ENCODE measurements at places on chromosomes 5 and 9.

GRCh38 chr5:56829137-56829908, 14.0 kb downstream of the MAP3K1 start:
- no peak for DNase-seq

DNA sequence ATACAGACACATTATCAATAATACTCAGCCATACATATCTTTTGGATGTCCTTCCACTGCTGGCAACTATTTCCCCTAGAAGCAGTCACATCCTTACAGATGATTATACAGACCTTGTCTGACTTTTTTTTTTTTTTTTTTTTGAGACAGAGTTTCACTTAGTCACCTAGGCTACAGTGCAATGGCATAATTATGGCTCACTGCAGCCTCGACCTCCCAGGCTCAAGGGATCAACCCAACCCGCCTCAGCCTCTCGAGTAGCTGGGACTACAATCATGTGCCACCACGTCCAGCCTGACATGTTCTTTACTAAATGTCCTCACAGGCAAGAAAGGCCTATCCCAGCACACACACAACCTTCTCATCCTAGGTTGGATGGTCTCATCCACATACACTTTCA, 24.0 kb downstream of the NR6A1 start:
- DNase-seq, result no peak

DNA sequence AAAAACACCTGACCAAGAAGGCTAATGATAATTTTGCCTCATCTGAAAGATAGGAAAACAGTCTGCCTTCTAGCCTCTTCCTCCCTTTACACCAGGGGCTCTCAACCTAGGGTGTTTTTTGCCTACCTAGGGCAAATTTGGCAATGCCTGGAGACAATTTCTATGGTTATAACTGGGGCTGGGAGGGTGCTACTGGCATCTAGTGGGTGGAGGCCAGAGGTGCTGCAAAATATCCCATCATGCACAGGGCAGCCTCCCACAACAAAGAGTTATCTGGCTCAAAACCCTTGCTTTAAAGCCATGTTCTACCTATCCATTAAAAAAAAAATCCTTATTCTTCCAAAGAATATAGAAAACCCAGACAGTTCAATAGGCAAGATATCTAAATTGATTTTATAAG, 45.0 kb upstream of the NR3C1 start:
- no peak for DNase-seq

- DNase-seq, result no peak
These were observed 76.2 kb downstream of the PTTG1 start for GRCh38 chr5:160497878-160498277.

- no peak for DNase-seq
These were observed 89.5 kb upstream of the ZBTB43 start for GRCh38 chr9:126715382-126715781.

GRCh38 chr9:84667571-84668195, 1.8 kb upstream of the NTRK2 start:
- no peak for DNase-seq

DNA sequence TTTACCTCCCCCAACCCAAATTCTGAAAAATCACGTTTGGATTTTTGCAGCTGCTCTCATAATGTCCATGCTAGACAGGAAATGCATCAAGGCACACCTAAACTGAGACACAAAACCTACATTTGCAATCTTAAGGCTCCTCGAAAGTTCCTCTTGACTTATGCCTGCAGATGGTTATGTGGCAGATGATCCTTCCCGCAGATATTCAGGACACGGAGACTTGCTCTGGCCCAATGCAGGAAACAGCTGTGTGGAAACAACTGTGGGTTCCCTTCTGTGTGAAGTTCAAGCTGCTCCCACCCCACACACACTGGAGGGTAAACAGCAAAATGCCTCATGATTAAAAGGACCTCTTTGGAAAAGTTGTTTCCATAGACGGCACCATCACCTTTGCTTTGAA, 253.8 kb downstream of the EBF1 start:
- DNase-seq, result no peak

All from cortex of kidney (tissue), 1 donor.